ENCODE measurements at places on chromosomes 5 and 9. TPM values are rescaled to one million over a fixed set of nuclear protein-coding genes. Genes with fewer than 3 reads are reported as not detected.

The ARAP3 gene
- 13.3 TPM for total RNA-seq

The GHR gene
- 16.7 TPM for total RNA-seq

The EQTN gene
- total RNA-seq: not detected

The C9 gene
- total RNA-seq: not detected

The OBP2B gene
- not detected for total RNA-seq

The SET gene
- total RNA-seq: 137 TPM

The LRRC19 gene
- total RNA-seq: not detected

The SHB gene
- 20.9 TPM for total RNA-seq

The MARCHF11 gene
- total RNA-seq: not detected

GRCh38 chr5:154900066-154900465 lies 37.9 kb downstream of the GEMIN5 start:
- H3K36me3 ChIP-seq: peaks cover 64% of the 10 kb centered on the region
- peaks cover 9% of the 10 kb centered on the region for H3K4me1 ChIP-seq
- no peaks in the 10 kb centered on the region for H3K27me3 ChIP-seq
- peak overlapping the region; percentile 52 for H3K27ac ChIP-seq
- no peak overlapping the region for H3K4me3 ChIP-seq
- DNase-seq: no peak

DNA sequence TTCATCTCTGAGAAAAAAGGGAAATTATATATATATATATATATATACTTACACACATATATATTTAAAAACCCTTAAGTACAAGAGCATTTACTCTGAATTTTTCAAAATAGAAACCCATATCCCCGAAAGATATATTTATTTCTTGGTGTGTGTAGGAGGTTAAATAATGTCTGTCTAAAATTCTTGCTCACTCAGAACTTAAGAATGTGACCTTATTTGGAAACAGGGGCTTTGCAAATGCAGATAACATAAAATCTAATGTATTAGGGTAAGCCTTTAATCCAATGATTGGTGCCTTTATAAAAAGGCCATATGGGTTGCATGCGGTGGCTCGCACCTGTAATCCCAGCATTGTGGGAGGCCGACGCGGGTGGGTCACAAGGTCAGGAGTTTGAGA lies 517.3 kb upstream of the TLE4 start:
- H3K27me3 ChIP-seq: no peaks in the 10 kb centered on the region
- no peak for DNase-seq
- no peak overlapping the region for H3K4me3 ChIP-seq
- H3K27ac ChIP-seq: no peak overlapping the region
- no peaks in the 10 kb centered on the region for H3K36me3 ChIP-seq

- no peak overlapping the region for H3K27ac ChIP-seq
- H3K27me3 ChIP-seq: no peaks in the 10 kb centered on the region
- H3K36me3 ChIP-seq: no peaks in the 10 kb centered on the region
These were observed 5.5 kb upstream of the SURF6 start for GRCh38 chr9:133341369-133342068.

- no peak overlapping the region for H3K27ac ChIP-seq
- H3K4me1 ChIP-seq: peaks cover 11% of the 10 kb centered on the region
- DNase-seq: no peak
- H3K4me3 ChIP-seq: no peak overlapping the region
These were observed 2.2 kb upstream of the PCYOX1L start for GRCh38 chr5:149355688-149356087.

GRCh38 chr5:116885825-116886224 lies 311.2 kb upstream of the SEMA6A start:
- no peaks in the 10 kb centered on the region for H3K27me3 ChIP-seq
- DNase-seq: no peak
- no peaks in the 10 kb centered on the region for H3K4me1 ChIP-seq
- H3K36me3 ChIP-seq: no peaks in the 10 kb centered on the region
- H3K27ac ChIP-seq: no peak overlapping the region

DNA sequence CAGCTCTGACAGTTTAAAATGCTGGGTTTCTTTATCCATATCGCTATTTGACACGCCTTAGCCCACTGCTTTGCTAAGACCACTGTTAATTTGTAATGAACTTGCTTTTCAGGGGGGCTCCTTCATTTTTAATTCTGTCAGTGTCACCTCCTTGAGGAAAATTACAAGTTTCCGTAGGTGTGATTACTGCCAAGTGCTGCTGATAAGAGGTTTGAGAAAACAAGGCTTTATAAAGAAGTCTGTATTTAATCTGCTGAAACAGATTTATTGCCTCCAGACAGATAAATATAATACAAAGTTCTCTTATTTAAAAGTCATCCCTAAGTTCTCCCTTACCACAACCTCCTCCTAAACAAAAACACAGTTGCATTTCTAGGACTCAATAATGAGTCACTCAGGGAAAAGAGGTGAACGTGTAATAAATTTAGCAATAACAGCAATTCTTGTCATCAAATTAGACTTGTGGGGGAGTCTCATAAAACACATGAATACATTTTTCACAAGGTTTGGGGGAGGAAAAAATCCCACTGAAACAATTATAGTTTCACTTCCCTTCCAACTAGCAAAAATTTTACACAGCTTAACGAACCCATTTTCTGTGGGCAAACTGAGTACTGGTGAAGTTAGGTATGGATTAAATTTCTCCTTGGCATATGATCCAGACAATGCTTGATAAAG lies 72.8 kb downstream of the MAPKAP1 start:
- no peak for DNase-seq
- no peak overlapping the region for H3K27ac ChIP-seq

DNA sequence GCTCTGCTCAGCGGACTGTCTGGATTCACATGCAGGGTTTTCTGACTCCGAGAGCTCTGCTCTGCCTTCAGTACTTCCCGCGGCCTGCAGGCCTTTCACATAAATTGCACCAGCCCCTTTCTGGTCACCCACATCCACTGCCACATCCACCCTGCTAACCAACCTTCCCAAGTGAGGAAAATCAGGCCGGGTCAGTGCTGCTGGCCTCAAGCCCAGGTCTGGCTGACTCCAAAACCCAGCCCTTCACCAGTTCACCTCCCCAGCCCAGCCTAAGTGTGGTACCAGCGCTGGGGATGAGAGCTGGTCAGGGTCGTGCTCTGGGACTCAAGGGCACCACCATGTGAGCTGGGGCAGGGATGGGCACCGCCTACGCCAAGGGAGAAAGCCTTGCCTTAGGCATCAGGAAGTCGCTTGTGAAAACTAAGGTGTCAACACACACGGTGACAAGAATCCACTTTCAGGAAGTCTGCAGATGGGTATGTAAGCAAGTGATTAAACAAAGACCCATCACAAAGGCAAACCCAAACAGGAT lies 12.3 kb downstream of the LMAN2 start:
- no peak overlapping the region for H3K27ac ChIP-seq
- no peak for DNase-seq
- no peak overlapping the region for H3K4me3 ChIP-seq
- peaks cover 48% of the 10 kb centered on the region for H3K36me3 ChIP-seq

DNA sequence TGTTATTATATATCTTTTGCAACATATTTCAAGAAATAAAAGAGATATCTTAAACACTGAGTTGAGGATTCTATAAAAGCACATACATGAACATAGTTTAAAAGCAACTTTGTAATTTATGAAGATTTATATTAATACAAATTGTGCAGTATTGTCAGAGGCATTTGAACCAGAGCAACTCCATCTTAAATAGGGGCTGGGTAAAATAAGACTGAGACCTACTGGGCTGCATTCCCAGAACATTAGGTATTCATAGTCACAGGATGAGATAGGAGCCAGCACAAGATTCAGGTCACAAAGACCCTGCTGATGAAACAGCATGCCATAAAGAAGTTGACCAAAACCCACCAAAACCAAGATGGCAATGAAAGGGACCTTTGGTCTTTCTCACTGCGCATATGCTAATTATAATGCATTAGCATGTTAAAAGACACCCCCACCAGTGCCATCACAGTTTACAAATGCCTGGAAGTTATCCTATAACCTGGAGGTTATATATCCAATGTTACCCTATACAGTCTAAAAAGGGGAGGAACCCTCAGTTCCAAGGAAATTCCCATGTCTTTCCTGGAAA lies 320.2 kb downstream of the FAM170A start:
- no peak for DNase-seq
- H3K4me1 ChIP-seq: no peaks in the 10 kb centered on the region
- H3K27ac ChIP-seq: no peak overlapping the region
- H3K4me3 ChIP-seq: no peak overlapping the region

DNA sequence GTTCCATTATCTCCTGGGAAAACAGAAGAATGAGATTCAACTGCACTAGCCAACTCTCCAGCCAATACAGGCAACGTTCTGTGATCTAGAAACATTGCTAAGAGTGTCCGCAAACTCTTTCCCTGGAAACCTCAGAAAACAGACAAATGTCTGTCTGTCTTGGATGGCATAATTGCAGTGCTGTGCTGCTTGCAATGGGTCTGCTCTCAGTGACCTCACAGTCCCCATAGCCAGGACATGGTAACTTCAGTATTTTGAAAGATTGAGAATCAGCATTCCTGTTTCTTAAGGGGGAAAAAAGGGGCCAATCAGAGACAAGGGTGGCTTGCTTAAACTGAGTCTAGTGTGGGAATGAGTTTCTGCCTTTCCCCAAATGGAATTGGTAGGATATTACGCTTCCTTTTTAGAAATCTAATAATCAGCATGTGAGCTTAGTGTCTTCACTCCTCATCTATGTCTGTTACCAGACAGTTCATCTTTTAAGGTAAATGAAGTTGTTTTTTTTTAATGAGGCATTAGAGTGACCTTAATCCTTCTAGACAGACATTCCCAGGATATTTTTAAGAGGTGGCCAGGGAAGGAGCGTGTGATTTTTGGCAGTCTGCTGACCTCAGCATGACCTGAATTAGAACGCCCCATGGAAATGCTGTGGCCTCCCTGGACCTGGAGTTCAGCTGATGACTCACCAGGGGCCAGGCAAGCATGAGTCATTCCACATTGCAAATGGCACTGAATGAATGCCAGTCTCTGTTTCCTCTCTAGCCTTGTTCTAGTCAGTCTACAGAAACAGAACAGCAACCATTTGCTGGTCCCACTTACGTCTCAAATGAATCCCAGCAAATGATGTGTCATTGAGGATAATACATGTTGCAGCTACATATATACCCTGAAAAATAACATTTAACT lies 210.2 kb upstream of the ACTBL2 start:
- H3K36me3 ChIP-seq: no peaks in the 10 kb centered on the region
- peak overlapping the region; percentile 64 for H3K27ac ChIP-seq

GRCh38 chr5:3994628-3995027 lies 399.0 kb downstream of the IRX1 start:
- H3K27me3 ChIP-seq: no peaks in the 10 kb centered on the region
- H3K4me3 ChIP-seq: no peak overlapping the region
- H3K4me1 ChIP-seq: no peaks in the 10 kb centered on the region
- no peak for DNase-seq
- no peaks in the 10 kb centered on the region for H3K36me3 ChIP-seq
- no peak overlapping the region for H3K27ac ChIP-seq

DNA sequence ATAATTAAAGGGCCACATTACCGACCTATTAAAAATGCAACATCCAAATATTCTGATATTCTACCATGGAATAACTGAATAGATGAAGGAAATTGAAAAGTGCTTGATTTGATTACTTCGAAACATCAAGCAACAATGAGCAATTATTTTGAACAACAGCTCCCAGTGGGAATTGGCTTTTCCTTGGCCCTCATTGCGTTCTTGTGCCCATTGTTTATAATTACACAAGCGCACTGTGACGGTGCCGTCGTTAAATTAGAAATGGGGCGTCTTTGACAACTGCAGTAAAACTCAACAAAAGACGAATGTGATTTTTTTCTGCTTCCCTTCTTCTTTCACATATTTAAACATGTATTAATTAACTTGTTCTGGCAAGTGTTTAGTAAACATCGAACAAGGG lies 61.6 kb downstream of the CDH6 start:
- DNase-seq: no peak
- H3K4me3 ChIP-seq: no peak overlapping the region
- no peak overlapping the region for H3K27ac ChIP-seq
- no peaks in the 10 kb centered on the region for H3K36me3 ChIP-seq
- no peaks in the 10 kb centered on the region for H3K27me3 ChIP-seq

DNA sequence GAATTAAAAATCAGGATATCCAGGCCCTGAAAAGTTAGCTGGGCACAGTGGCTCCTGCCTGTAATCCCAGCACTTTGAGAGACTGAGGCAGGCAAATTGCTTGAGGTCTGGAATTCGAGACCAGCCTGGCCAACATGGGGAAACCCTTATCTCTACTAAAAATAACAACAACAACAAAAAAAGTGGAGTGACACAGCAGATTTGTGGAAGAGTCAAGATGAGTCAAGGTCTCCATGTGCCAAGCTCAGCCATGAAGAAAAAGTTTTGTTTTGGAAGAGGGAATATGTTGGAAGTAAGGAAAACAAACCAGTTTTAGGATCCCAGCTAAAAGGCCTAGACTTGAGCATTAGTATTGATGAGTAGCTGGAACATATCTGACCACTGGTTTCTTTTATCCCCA lies 14.7 kb downstream of the LRRC70 start:
- DNase-seq: no peak
- H3K36me3 ChIP-seq: no peaks in the 10 kb centered on the region
- no peaks in the 10 kb centered on the region for H3K27me3 ChIP-seq
- H3K4me3 ChIP-seq: no peak overlapping the region
- H3K27ac ChIP-seq: no peak overlapping the region
- H3K4me1 ChIP-seq: no peaks in the 10 kb centered on the region

- H3K4me1 ChIP-seq: no peaks in the 10 kb centered on the region
- H3K27me3 ChIP-seq: no peaks in the 10 kb centered on the region
- H3K4me3 ChIP-seq: no peak overlapping the region
- no peaks in the 10 kb centered on the region for H3K36me3 ChIP-seq
These were observed 56.1 kb upstream of the TBCA start for GRCh38 chr5:77832166-77832770.

All from vagina (tissue), 2 donors.